ENCODE measurements at places on chromosomes 7 and 10.

GRCh38 chr7:101976411-101976810, 159.0 kb downstream of the CUX1 start:
- no peak for DNase-seq

DNA sequence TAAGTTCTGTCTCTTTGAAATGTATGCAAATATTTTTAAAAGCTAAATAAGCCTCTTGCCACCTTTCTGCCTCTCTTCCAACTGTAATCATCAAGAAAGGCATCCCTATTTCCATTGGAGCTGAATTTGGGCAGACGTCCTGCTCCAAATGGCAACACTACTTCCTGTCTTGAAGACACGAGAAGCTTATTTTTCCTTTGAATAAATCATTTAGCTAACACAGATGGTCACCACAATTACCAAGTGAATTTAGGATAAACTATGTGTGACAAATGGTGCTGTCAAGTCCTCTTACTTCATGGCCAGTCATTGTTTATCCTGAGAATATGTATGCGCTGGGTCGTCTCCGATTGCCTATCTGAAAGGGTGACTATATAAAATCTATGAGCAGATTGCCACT, 268.0 kb downstream of the ANKRD7 start:
- DNase-seq: no peak

DNA sequence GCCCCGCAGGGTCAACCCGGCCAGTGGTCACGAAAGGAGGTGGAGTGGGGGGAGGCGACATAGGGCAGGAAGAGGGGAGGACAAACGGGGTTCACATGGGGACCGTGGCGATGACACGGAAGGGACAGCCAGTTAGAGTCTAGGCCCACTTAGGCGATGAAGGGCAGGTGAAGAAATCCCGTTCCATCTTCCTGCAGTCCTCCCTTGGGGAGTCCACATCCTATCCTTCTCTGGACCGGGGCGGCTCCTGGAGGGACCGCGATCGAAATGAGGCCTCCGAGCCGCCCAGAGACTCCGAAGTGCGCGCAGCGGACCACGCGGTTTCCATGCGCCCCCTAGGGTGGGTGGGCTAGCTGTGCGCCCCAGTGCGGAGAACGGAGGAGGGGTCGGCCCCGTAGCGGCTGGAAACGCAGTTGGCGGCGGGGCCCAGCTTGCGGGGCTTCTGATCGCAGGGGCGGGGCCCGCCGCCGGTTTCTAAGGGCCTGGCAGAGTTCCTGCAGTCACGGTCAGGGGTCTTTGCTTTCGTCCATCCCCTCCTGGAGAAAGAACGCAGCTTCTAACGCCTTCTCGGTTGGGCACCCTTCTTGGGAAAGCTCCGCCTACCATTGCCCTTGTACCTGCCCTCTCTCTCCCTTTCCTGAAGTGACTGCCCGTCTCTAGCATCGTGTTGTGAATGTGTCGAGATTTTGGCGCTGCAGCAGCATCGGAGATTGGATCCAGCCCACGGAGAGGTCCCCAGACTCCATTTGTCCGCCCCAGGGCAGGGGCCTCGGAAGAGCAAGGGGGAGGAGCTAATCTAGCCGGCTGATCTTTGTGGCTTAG, 17.9 kb upstream of the TMEM225B start:
- peak; percentile 69 for DNase-seq

- no peak for DNase-seq
Measured at GRCh38 chr10:124409696-124410095, 9.0 kb downstream of the OAT start.

DNA sequence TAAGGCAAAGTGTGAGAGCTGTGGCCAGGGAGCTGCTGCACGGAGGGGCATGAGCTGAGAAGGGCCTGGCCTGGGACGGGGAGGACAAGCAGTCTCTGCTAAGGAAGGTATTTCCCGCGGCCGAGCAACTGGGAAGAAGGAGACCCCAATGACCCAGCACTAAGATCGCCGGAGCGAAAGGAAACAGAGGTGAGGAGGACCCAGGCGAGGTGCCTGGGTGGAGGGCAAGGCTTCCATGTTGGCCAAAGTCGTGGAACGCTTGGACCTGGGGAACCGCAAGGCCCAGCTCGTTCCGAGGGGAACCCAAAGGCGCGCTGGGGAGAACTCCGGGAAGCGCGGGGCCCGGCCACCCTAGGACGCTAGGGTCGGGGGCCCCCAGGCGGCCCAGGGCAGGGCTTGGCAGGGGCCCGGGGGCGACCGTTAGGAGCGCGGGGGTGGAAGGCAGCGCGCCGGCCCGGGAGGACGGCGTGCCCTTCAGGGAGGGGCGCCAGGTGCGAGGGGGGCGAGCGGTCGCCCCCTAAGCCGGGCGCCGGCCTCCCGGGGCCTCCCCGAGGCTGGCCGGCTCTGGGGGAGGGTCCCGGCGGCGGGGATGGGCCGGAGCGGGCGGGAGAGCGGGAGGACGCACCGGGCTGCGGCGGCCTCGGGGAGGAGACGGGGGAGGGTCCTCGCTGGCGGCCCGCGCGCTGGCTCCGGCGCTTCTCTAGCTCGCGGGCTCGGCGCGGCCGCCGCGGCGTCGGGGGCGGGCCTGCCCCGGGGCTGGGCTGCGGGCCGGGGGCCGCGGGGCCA, 545 bp downstream of the GIGYF1 start:
- DNase-seq: no peak

GRCh38 chr10:93495654-93496321, 624 bp upstream of the CEP55 start:
- DNase-seq: no peak

DNA sequence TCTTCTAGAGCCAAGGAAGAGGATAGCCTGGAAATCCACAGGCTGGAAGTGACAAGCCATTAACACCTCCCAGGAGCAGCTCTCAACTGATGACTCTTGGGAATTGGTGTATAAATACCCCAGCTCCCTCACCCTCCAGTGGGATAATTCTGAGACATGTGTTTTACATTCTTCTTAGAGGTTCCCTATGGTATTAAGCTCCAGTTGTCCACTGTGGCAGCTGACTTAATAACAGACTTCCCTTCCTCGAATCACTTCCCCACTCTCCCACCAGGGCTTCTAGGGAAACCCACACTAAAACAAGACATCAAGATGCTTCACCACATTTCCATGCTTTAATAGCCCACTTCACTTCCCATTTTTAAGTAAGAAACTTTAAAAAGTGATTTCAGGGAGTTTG, 47.2 kb downstream of the FAM107B start:
- no peak for DNase-seq

DNA sequence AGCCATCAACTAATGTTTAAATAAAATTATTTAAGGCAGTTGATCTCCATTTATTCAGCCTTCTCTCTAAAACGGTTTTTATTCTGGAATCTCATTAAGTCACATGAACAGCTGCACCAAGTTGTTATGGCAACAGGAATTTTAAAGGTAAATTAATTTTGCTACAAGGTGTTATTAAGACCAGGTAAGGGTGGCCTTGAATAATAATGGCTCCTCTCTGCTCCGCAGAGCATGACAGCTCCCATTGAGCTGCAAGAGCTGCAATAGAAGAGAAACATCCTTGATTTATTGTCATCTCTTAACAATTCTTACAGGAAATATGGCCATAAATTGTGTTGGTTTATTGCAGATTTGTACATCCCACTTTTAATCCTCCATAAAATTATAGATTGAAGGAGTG, 165.8 kb downstream of the KLF6 start:
- DNase-seq: no peak

- DNase-seq: no peak
Measured at GRCh38 chr10:70247360-70247759, 14.1 kb upstream of the PPA1 start.

GRCh38 chr7:158255156-158255555, 332.5 kb downstream of the PTPRN2 start:
- DNase-seq: no peak

DNA sequence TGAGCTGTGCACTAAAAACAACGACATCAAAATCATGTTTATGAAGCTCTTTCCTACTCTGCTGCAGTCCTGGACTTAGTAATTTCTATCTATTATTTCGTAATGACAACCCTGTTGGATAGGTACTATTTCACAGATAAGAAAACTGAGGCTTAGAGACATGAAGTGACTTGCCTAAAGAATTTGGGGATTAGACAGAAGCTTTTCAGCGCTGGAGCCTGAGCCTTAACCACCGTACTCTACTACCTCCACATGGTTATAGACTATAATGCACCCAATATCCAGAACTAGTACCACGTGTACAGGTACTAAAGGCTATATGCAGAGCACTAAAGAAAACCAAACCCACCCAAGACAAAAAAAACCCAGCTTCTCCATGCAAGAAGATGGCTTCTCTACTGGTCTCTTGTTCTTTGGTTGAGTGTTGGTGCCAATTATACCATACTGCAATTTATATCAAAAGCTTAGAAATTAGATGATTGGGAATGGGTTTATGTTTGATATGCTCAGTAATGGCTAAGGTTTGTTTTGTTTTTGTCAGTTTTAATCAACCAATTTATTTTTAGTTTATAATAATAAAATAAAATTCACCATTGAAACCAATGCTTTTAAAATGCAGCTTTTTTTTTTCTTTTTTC, 6.5 kb upstream of the SNX10 start:
- DNase-seq: no peak

GRCh38 chr7:44914992-44915607, 29.8 kb upstream of the PURB start:
- peak; percentile 73 for DNase-seq

- DNase-seq: no peak
Measured at GRCh38 chr10:35852721-35853120, 210.6 kb upstream of the FZD8 start.

DNA sequence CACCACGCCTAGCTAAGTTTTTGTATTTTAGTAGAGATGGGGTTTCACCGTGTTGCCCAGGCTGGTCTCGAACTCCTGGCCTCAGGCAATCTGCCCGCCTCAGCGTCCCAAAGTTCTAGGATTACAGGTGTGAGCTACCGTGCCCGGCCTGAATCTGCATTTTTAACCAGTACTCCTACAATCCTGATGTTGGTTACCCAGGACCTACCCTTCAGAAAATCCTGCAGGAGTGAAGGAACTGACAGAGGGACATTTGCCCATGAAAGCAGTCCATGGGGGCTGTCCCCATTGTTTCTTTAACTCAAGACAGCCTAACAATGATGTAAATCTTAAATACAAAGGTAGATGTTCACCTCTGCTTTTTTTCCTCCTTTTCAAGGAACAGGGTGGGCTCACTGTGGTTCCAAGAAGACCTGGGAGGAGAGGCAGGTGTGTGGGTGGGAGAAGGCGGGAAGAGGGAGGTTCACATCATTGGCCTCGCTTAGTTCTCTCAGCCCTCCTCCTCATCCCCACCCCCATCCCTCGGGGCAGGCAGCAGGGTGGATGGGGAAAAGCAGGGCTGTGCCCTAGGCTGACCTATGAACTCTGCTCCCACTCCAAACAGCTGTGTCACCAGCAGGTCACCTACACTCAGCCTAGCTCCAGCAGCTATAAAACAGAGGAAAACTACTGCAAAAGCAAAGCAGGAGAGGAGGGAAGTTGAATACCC, 13.5 kb downstream of the LRRC20 start:
- no peak for DNase-seq

All from stimulated activated naive CD8-positive, alpha-beta T cell treated with anti-CD3 and anti-CD28 coated beads, Interleukin-15, Interleukin-2, amounts not matched to agents 100 U/mL and 50 U/mL, for 24 hours (primary cell).